ENCODE measurements at places on chromosomes 3 and 15. TPM values are rescaled to one million over a fixed set of nuclear protein-coding genes. Genes with fewer than 3 reads are reported as not detected.

DNA sequence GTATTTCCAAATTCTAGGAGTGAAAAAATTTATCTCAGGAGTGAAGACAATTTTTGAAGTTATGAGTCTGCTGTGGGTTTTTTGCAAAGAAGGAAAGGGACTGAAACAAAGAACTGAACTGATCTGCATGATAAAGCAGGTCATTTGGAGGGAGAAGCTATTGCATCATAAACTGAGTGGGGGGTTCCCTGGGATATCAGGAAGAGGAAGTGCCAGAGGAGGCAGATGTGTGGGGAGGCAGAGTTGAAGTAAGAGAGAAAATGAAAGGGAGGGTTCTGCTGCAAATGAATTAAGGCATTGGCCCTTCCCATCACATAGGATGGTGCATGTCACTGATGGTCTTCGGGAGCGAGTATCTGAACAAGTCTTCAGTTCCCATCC is 379.2 kb downstream of the VPS13C start:
- DNase-seq = no peak

- peak; percentile 9 for DNase-seq
Measured at GRCh38 chr3:141950572-141951493, 74.4 kb downstream of the ATP1B3 start.

GRCh38 chr3:112875561-112875960 is 28.9 kb upstream of the CD200R1L start:
- DNase-seq = no peak

DNA sequence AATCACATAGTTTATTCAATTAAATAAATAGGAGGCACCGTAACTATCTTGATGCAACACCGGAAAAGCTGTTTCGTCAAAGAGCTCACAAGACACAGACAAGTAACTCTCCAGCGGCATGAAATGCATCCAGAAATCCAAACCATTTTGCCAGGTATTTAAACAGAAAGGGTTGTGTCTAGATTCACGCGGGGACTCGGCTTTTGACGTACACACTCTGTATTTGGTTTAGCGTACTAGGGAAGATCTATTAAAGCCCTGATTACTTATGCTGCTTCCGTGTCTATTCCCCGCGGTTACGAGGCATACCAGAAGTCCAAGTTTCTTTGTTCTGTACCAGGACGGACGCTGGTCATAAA is 718 bp downstream of the BNIP2 start:
- DNase-seq = peak; percentile 62

- DNase-seq = peak; percentile 26
Measured at GRCh38 chr15:28984421-28985315, 98.9 kb downstream of the APBA2 start.

DNA sequence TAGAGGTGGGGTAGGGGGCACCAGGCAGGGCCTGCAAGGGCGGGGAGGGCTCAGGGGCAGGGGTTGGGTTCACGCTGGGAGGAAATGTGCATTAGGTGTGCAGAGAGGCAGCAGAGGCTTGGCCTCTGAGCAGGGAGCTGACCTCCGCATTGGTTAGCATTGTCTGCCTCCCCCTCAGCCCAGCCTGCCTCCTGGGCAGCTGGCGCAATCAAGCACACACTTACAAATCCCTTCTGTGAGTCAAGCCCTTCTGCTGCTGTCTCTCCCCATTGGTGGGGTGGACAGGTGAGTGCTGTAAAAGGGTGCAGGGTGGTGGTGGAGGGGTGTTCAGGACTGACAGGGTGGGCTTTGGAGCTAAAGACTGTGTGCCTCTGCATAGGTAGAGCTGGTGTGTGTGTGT is 9.3 kb downstream of the LOXL1 start:
- no peak for DNase-seq

Gene GCNT3
- 15.4 TPM for polyA plus RNA-seq

Gene TMEM207
- polyA plus RNA-seq = not detected
